ENCODE measurements at places on chromosomes 2 and 18. TPM values are rescaled to one million over a fixed set of nuclear protein-coding genes. Genes with fewer than 3 reads are reported as not detected.

DNA sequence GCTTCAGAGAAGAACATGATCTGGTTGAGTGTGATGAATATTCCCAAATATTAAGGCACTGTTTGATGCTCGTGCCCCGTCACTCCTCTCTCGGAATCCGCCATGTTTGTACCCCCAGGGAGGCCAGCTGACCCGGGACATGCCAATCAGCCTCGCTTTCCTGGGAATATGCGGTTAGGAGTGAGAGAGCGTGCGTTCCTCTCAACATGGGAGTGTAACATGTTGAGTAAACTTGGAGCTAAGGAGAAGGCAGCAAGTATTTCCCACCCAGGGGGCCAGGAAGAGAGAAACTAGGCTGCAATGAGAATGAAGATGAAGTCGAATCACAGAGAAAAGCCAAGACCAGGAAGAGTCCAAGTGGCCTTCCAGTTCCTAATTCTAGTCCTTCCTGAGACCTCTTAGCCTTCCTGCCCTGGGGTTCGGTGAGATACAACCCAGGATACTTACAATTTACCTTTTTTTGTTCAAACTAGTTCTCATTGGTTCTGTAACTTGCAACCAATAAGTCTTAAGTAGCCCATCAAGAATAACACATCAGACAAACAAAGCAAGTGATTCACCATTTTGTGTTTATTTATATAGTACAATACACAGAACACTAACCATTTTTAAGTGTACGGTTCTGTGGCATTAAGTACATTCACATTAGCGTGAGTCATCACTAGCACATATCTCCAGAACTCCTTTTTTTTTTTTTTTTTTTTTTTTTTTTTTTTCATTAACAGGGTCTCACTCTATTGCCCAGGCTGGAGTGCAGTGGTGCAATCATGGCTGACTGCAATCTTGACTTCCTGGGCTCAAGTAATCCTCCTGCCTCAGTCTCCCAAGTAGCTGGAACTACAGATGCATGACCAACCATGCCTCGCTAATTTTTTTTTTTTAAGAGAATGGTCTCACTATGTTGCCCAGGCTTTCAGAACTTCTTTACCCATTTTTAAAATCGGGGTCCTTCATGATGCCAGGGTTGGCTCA is 36.4 kb upstream of the SLC1A4 start:
- no peaks in the 10 kb centered on the region for H3K4me1 ChIP-seq
- no peak overlapping the region for H3K4me3 ChIP-seq
- DNase-seq: no peak
- H3K27me3 ChIP-seq: no peaks in the 10 kb centered on the region
- H3K36me3 ChIP-seq: no peaks in the 10 kb centered on the region
- H3K27ac ChIP-seq: no peak overlapping the region

DNA sequence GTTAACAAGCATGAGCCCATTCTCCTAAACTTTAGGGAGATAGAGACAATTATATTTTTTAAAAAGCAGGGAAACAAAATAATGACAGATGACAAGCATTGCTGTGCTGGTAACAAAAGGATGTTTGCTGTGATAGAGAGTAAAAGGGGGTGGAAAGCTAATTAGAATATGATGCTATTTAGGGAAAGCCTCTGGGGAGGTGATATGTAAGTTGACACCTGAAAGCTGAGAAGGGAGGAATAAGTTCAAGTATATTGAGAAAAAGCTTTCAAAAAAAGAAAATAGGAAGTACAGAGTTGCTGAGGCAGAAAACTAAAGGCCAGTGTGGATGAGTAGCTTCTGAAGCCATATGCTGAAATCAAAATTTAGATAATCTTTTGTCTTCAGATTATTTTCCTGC is 565.2 kb upstream of the NRXN1 start:
- H3K4me3 ChIP-seq: no peak overlapping the region
- no peak for DNase-seq
- no peak overlapping the region for H3K27ac ChIP-seq

- no peaks in the 10 kb centered on the region for H3K27me3 ChIP-seq
- no peaks in the 10 kb centered on the region for H3K36me3 ChIP-seq
- H3K4me1 ChIP-seq: no peaks in the 10 kb centered on the region
- DNase-seq: no peak
- no peak overlapping the region for H3K27ac ChIP-seq
- no peak overlapping the region for H3K4me3 ChIP-seq
Observed at GRCh38 chr2:129233166-129233565, 746.3 kb upstream of the RAB6C start.

GRCh38 chr2:222864296-222864695 is 3.5 kb downstream of the ACSL3 start:
- DNase-seq: peak; percentile 53
- no peak overlapping the region for H3K4me3 ChIP-seq
- no peaks in the 10 kb centered on the region for H3K27me3 ChIP-seq
- no peaks in the 10 kb centered on the region for H3K36me3 ChIP-seq
- H3K4me1 ChIP-seq: peaks cover 58% of the 10 kb centered on the region
- peak overlapping the region; percentile 16 for H3K27ac ChIP-seq

DNA sequence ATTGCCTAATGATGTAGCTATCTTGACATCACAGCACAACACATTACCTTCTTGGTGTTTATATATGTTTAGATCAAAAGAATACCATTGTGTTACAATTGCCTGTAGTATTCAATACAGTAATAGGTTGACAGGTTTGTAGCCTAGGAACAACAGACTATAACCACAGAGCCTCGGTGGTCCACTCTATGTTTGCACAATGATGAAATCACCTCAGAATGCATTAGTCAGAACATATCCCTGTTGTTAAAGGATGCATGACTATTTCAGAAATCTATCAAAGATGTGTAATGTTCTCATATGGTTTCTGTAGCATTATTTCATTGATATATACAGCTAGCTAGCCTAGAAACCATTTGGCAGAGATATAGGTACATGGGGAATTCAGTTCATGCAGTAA is 8.9 kb downstream of the METTL5 start:
- H3K27me3 ChIP-seq: no peaks in the 10 kb centered on the region
- no peak for DNase-seq
- peaks cover 53% of the 10 kb centered on the region for H3K36me3 ChIP-seq
- H3K4me1 ChIP-seq: no peaks in the 10 kb centered on the region

- no peaks in the 10 kb centered on the region for H3K36me3 ChIP-seq
- H3K27me3 ChIP-seq: peaks cover 6% of the 10 kb centered on the region
- DNase-seq: no peak
- no peaks in the 10 kb centered on the region for H3K4me1 ChIP-seq
Observed at GRCh38 chr2:98078701-98079100, 8.3 kb upstream of the VWA3B start.

DNA sequence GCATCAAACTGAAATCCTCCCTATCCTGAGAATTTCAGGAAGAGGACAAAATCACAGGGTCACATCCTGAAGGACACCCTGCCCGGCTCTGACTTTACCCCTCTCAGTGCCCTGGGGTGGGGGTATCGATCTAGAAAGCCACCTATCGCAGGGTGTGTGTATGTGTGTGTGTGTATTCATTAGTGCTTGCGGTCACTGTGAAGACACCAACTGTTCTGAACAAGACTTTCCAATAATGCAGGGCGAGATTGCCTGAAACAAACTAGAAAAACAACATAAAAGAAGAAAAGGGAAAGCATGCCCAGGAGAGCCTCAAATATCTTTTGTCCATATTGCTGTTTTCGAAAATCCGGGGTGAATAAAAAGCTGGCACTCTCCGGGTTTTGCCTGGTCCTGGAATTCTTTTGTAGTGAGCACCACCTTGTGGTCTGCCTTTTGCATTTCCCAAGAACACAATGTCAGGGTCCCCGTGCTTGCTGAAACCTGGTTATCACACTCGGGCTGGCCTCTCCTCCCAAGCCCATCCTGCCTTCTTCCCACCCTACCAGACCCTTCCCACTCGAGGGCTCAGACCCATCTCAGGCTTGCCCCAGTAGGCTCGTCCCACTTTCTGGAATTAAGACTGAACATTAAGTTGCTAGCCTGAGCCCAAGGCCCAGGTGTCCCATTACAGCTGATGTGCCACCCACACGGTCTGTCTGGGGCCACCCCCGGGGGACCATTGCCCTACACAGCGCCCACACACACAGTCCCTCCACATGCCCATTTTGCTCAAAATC is 25.0 kb upstream of the COPS8 start:
- H3K27me3 ChIP-seq: no peaks in the 10 kb centered on the region
- no peaks in the 10 kb centered on the region for H3K36me3 ChIP-seq
- no peak overlapping the region for H3K4me3 ChIP-seq
- H3K27ac ChIP-seq: no peak overlapping the region

DNA sequence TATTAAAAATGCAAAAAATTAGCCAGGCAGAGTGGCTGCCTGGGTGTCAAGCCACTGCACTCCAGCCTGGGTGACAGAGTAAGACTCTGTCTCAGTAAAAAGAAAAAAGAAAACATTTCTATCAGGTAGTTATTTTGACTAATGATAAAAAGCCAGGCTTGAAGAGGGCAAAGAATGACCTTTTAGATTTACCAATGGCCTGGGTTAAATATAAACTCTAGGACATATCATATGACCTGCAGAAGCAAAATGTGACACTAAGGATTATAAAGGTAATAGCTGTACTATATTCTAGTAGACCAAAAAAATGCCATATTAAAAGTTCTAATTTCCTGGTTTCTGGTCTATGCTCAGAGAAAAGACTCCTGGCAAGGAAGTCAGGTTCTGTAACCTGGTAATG is 16.1 kb upstream of the STAMBP start:
- H3K36me3 ChIP-seq: no peaks in the 10 kb centered on the region
- no peak overlapping the region for H3K4me3 ChIP-seq
- DNase-seq: no peak
- H3K27me3 ChIP-seq: no peaks in the 10 kb centered on the region

GRCh38 chr2:104836265-104836664 is 17.6 kb upstream of the POU3F3 start:
- H3K4me3 ChIP-seq: no peak overlapping the region
- no peaks in the 10 kb centered on the region for H3K4me1 ChIP-seq
- H3K27me3 ChIP-seq: peaks cover 14% of the 10 kb centered on the region
- H3K27ac ChIP-seq: no peak overlapping the region

DNA sequence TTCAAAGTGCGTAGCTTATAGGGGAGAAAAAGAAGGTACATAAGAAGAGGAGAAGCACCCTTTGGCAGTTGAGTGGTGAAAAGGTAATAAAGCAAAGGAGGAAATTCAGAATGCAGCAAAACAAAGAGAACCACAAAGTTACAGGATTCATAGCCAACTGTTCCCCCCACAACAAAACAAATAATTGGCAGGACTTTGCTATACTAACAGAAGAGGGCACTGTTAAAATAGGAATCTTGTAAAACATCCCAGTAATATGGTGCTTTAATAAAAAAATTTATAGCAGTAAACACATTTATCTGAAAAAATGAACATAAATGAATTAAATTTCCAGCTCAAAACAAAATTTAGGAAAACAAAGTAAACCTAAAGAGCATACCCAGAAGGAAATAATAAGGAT is 42.3 kb downstream of the R3HDM1 start:
- no peaks in the 10 kb centered on the region for H3K36me3 ChIP-seq
- no peaks in the 10 kb centered on the region for H3K4me1 ChIP-seq
- H3K27ac ChIP-seq: no peak overlapping the region
- DNase-seq: no peak
- H3K4me3 ChIP-seq: no peak overlapping the region

DNA sequence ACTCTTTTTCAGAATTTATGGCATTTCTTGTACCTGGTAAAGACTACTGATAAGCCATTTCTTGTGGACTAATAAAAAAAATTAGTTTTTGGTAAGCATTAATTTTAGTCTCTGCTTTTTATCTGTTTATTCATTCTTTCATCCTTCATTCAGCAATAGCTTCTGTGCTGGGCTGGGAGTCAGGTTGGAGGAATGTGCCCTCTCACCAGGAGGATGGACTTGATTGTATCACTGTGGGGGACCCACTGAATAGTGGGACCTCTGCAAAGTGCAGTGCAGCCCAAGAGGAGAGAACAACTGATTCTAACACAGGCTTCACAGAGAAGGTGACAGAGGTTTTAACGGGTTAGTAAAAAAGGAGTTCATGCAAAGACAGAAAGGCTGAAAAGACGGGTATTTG is 39.1 kb downstream of the CDC42EP3 start:
- no peak overlapping the region for H3K4me3 ChIP-seq
- H3K27me3 ChIP-seq: no peaks in the 10 kb centered on the region
- H3K36me3 ChIP-seq: no peaks in the 10 kb centered on the region
- no peak for DNase-seq

DNA sequence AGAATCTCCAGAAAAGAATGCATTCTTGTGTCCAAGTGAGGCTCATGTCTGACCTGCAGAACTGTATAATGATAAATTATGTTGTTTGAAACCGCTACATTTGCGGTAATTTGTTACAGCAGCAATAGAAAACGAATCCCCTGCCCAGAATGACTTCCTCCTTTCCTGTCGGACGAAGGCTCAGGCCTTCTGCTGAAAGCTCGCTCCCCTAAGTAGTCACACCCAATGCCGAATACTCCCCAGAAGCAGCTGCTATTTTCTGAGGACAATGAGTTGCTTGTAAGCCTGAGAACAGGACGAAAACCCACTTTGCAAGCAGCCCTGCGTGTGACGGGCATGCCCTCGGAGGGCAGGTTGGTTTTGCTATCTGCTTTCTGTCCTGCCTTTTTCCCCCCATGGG is 27.7 kb upstream of the PTPN4 start:
- no peaks in the 10 kb centered on the region for H3K36me3 ChIP-seq
- no peaks in the 10 kb centered on the region for H3K4me1 ChIP-seq
- no peak for DNase-seq
- H3K27ac ChIP-seq: no peak overlapping the region

DNA sequence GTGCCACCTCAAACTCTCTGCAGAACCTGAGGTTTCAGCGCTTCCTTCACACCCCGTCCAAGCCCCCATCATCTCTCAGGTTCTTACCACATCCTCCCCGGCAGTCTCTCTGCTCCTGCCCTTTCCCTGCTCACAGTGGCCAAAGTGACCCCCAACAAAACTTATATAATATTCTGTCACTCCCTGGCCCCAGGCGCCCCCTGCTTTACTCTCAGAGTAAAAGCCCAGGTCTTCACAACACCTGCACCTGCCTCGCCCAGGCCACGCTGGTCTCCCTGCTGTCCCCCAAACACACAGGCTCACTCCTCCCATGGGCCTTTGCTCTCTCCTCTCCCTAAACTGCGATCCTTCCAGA is 6.4 kb downstream of the ITGB1BP1 start:
- DNase-seq: no peak
- H3K27me3 ChIP-seq: no peaks in the 10 kb centered on the region
- H3K4me3 ChIP-seq: no peak overlapping the region
- H3K27ac ChIP-seq: no peak overlapping the region
- peaks cover 3% of the 10 kb centered on the region for H3K4me1 ChIP-seq
- no peaks in the 10 kb centered on the region for H3K36me3 ChIP-seq

DNA sequence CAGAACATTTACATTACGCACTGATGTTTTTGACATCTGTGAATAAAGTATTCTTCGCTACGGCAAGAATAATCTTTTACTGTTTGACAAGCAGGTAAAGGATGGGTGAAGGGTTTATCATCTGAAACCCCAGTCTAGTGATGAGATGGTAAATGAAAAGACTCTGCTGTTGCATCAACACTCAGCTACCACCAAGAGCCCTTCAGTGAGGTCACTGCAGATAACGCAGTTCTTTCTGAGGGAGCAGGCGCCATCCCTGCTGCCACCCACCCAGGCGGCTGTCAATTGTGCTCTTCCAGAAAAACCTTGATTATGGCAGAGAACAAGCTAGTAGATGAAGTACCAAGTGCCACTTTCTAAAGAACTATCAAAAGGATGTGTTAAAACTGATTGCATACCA is 58.7 kb downstream of the ABCG8 start:
- no peaks in the 10 kb centered on the region for H3K36me3 ChIP-seq
- no peaks in the 10 kb centered on the region for H3K4me1 ChIP-seq
- H3K27ac ChIP-seq: no peak overlapping the region
- H3K4me3 ChIP-seq: no peak overlapping the region

- no peak overlapping the region for H3K4me3 ChIP-seq
- H3K36me3 ChIP-seq: no peaks in the 10 kb centered on the region
- no peak for DNase-seq
Observed at GRCh38 chr2:172281648-172282570, 145.5 kb upstream of the ITGA6 start.

Gene SLC4A5
- 0.35 TPM for total RNA-seq

Gene STPG4
- not detected for total RNA-seq

Gene FSHR
- 0.42 TPM for total RNA-seq

Gene C2orf66
- total RNA-seq: not detected

Gene COL6A3
- 17.8 TPM for total RNA-seq

Gene SS18
- 117 TPM for total RNA-seq

Data from adrenal gland (tissue), 19 donors.